ENCODE measurements at places on chromosomes 7 and 10.

DNA sequence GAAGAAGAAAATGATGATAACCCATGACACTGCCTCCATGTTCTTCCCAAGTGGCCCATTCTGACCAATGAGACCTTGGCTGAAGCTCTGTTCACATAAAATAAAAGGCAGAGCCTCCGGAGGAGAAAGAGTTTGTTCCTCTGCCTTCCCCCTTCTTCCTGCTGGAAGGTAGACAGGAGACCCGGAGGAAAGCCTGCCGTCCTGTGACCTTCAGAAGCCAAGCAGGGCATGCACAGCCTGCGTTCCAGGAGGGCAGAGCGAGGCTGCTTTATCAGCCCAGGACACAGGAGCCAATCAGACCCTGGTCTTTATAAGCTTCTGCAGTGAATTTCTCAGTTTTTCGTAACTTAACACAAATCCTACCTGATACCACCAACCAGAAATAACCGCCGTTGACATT, 8.6 kb upstream of the GRID1 start:
- no peak for DNase-seq

GRCh38 chr7:140866926-140867325, 57.8 kb downstream of the BRAF start:
- no peak for DNase-seq

DNA sequence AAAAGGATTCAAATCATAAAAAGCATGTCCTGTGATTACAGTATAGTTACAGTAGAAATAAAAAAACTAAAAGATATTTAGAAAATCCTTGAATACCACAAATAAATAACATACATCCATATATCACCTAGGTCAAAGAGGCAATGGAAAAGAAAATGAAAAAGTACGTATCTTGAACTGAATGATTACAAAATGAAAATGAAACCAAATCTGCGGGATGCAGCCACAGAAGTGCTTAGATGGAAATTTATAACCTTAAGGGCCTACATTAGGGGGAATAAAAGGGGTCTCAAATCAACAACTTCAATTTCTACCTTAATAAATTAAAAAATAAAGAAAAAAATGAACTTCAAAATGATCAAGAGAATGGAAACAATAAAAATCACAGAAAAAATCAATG, 879.0 kb upstream of the CELF2 start:
- DNase-seq = no peak

DNA sequence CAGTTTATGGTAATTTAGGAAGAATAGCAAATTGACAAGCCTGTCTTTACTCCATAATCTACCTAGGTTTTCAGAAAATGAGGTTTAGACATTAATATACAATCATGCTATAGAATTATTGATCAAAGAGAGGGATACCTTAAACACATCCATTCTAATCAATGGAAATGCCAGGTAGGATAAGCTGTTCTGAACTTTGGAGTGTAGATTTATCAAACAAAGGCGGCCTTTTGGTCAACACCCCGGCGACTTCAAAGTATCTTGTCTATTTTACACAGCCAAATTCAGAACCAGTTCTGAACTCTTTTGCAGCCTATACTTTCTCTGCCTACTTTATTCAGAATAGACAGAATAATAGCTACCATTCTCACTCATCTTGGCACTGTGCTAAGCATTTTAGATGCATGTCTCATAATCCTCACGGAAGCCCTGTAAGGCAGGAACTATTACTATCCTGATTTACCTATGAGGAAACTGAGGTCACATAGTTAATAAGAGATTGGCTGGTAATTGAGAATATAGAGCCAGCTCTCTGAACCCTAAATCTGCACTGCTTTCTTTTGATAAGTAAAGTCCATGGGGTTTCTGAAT, 641.9 kb upstream of the LRRTM3 start:
- DNase-seq = no peak

DNA sequence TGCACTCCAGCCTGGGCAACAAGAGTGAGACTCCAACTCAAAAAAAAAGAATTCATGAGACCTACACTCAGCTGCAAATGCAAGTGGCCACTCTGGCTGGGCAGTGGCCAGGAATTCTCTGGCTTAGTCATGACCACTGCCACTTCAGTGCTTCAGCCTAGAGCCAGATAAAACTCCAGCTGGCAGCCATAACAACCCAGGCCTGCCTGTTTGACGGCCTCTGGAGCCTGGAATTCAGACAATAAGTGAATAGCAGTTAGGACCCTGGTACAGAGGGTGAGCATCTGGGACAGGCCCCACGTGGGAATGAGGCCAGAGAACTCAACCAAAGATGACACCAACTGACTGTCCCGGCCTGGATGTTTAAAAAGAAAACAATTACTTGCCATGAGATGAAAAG, 18.9 kb downstream of the RCC1L start:
- peak; percentile 56 for DNase-seq

Measured in non-pigmented ciliary epithelial cell (primary cell).